ENCODE measurements at places on chromosomes 6 and 20. TPM values are rescaled to one million over a fixed set of nuclear protein-coding genes. Genes with fewer than 3 reads are reported as not detected.

- no peak for DNase-seq
Observed at GRCh38 chr6:41599015-41599851, 39.0 kb upstream of the MDFI start.

The DHX35 gene
- total RNA-seq = 8.9 TPM

GRCh38 chr6:169536446-169537170 is 165.2 kb downstream of the WDR27 start:
- peak; percentile 37 for DNase-seq

- DNase-seq = no peak
Observed at GRCh38 chr6:16991981-16992629, 109.7 kb upstream of the STMND1 start.

The DOK5 gene
- total RNA-seq = 0.06 TPM

DNA sequence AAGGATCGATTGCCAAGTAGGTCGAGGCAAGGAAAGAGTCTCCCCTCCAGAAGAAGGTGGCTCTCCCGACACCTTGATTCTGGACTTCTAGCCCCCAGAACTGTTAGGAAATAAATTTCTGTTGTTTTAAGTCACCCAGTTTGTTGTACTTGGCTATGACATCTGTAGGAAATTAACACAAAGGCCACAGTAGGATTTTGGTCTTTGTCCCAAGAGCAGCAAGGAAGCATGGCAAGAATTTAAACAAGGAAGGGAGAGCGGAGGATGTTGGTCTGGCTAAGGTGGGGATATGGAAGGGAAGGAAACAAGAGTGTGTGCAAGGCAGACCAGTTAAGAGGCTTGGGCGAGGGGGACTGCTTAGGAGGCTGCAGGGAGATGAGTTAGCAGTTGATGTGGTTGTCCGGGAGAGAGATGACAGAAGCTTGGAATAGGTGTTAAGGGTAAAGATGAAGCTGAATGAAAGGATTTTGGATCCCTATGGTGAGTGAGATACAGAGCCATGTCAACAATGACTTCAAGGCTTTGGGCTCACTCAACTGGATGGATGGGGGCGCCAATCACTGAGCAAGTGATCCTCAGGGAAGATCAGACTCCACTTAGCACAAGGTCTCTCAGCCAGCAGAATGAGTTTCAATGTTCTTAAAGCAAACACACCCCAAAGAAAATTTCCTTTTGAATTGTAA is 140.5 kb upstream of the ZNF217 start:
- DNase-seq = no peak

The CDSN gene
- not detected for total RNA-seq

GRCh38 chr6:51531623-51532022 is 555.8 kb downstream of the PKHD1 start:
- DNase-seq = no peak

The ADGRF4 gene
- 2.7 TPM for total RNA-seq

The SS18L1 gene
- total RNA-seq = 10.3 TPM

The CRIP3 gene
- not detected for total RNA-seq

GRCh38 chr6:167847936-167848335 is 21.2 kb downstream of the AFDN start:
- DNase-seq = no peak

- no peak for DNase-seq
Observed at GRCh38 chr20:47237715-47238114, 118.8 kb downstream of the ZMYND8 start.

DNA sequence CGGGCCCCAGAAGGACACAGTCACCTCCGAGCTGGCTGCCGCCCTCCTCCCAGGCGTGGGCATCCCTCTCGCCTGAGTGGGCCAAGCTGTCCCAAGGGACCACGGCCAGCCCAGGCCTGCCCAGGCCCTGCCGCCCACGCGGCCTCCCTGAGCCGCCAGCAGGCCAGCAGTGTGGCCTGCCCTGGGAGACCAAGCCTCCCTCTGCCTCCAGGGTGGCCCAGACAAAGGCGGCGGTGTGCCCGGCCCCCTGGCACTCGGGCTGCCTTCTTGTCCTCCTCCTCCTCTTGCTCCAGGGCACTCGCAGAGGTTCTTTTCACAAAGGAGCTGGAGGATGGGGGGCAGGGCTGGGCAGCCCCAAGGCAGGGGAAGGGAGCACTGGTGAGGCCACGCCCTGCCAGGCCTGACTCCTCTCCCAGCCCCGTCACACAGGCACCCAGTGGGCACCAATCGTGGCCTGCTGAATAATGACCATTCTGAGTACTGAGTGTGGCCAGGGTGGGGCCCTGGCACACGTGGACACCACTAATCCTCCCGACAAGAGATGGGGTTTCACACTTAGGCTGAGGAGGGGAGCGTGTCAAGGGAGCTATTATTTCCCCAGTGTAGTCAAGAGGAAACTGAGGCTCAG is 25.3 kb downstream of the NOL4L start:
- peak; percentile 57 for DNase-seq

GRCh38 chr6:165390475-165390874 is 81.1 kb upstream of the C6orf118 start:
- DNase-seq = no peak

- no peak for DNase-seq
Observed at GRCh38 chr20:47735412-47736400, 49.6 kb downstream of the SULF2 start.

GRCh38 chr6:24968783-24969182 is 33.0 kb upstream of the RIPOR2 start:
- no peak for DNase-seq

The NR2E1 gene
- 2.1 TPM for total RNA-seq

GRCh38 chr20:40148886-40149285 is 540.1 kb downstream of the MAFB start:
- DNase-seq = no peak

DNA sequence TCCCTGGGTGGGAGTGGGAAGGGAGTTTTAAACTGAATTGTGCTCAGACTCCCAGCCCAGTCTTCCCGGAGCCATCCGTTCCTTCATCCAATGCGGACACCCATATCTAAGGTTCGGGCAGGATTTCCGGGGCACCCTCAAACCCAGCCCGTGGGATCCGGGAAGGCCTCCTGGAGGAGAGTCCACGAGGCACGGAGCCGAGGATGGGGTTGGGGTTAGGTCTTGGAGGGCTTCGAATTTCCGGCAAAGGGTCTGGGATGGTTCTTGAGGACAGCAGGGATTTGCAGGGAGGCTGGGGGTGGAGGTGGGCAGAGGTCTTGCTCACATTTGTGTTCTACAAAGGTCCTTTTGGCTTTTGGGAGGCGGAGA is 49.5 kb upstream of the SLC32A1 start:
- DNase-seq = no peak
